ENCODE measurements at places on chromosomes 5 and 9.

DNA sequence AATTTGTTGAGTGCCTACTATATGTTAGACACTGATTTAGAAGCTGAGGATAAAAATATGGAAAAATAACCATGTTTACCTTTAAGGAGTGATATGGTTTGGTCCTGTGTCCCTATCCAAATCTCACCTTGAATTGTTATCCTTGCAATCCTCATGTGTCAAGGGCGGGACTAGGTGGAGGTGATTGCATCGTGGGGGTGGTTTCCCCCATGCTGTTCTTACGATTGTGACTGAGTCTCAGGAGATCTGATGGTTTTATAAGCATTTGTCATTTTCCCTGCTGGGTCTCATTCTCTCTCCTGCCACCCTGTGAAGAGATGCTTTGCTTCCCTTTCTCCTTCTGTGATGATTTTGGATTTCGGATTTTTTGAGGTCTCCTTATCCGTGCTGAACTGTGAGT, 876.4 kb downstream of the DTWD2 start:
- no peak for DNase-seq

- no peak for DNase-seq
Measured at GRCh38 chr9:70679845-70680244, 265.4 kb upstream of the KLF9 start.

DNA sequence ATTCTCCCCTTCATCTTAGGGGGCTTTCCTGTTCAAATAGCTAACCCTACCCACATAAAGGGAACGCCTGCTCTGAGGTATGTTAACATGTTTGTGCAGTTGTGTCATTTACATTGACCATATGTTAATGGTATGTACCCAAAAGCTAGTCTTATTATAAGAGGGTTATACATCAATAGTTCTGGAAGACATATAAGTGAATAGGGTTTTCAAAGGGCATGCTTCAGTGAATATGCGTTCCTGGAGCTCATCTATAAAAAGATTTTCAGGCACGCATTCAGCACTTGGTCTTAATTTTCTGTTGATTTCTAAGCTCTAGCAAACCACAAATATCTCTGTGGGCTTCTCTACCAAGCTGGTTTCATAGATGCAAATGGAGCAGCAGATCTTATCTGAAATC, 766.1 kb downstream of the IRX1 start:
- DNase-seq = no peak

DNA sequence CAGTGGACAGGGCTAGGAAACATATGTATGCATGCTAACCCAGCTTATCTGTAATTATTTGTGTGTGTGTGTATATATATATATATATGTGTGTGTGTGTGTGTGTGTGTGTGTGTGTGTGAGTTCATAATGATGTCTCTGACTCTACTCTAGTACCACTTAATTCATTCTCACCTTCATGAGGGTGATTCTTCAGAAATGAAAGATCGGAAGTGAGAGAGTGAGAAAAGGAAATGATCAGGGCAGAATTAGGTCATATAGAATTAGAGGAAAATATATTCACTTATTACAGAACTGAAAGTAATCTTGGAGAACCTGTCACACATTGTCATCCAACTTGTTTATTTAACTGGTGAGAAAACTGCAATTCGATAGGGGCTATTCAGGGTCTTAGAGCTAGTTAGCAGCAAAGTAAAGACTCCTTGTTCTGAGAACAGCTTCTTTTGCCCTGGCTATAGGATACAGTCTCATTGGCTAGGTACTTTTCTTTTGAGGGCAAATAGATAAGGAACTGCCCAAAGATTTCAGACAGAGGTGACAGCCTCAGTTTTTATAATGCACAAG, 58.8 kb downstream of the C9orf153 start:
- DNase-seq = no peak

GRCh38 chr5:172493906-172494305, 39.6 kb upstream of the SH3PXD2B start:
- DNase-seq = no peak

DNA sequence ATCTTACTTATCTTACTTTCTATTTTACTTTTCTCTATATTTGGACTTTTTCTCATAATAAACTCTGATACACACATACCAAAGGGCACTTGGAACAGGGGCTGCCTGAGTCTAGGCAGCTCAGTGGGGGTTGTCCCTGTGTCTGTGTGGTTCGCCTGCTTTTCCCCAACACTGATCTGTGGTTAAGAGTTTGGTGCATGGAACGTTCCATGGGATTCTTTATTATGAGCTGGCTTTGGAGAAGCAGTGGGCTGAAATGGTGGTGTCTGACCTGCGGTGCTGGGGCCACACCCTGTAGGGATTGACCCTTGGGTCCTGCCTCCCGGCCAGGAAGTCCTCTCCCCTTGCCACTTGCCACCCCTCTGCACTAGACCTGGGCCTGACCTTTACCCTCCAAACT, 47.4 kb downstream of the ANKRD33B start:
- no peak for DNase-seq

- no peak for DNase-seq
Measured at GRCh38 chr5:110851357-110851756, 112.5 kb downstream of the SLC25A46 start.

- DNase-seq = no peak
Measured at GRCh38 chr5:142421621-142422397, 97.0 kb upstream of the SPRY4 start.

DNA sequence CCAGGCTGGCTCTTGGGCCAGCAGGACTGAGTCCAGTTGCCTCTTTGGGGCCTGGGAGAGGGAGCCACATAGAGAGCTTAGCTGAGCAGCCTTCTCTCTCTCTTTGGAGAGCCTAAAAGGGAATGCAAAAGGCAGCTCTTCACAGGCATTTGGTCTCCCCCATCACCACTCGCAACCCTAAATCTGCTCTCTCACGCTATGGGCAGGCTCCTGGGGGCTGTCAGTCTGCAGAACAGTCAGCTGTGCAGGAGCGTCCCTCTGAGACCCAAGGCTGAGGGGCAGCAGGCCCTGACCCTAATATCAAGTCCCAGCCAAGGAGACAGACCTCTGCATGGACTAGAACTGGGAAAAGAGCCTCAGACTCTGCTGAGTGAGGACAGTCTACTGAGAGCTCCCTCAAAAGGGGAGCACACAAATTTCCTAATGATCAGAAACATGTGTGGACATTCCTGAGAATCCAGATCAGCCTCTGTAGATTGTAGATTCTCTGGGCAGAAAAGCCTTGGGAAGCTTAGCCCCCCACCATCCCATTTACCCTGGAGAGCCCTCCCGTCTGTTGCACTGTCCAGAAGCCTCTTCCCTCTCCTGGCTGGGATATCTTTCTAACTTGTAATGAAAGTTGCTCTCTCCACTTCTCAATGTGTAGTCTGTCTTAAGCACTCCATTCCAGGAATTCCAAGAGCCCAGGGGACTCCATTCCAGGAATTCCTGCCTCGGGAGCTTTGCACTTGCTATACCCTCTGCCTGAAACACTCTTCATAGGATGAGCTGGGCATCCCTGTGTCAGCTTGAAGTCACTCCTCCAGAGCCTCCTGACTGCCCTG, 79.4 kb downstream of the FAM114A2 start:
- DNase-seq = no peak

DNA sequence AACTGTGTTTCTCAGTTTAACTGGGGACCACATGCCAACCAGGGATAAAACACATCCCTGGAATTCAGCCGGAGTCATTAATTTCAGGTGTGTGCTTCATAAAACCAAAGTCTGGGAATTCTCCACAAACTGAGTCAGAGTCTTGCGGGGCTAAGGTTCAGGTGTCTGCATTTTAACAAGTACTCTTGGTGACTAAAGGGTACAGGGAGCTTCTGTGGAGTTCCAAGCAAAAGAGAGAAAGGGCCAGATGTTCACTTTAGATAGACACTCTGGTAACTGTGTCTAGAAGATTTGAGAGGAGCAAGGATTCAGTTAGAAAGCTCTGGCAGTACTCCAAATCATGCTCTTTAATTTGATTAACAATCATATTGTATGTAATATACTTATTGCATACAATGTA, 4.0 kb downstream of the NADK2 start:
- DNase-seq = no peak

GRCh38 chr9:33289496-33289895, 820 bp upstream of the NFX1 start:
- no peak for DNase-seq

GRCh38 chr5:80822640-80823039, 137.5 kb upstream of the RASGRF2 start:
- DNase-seq = no peak

DNA sequence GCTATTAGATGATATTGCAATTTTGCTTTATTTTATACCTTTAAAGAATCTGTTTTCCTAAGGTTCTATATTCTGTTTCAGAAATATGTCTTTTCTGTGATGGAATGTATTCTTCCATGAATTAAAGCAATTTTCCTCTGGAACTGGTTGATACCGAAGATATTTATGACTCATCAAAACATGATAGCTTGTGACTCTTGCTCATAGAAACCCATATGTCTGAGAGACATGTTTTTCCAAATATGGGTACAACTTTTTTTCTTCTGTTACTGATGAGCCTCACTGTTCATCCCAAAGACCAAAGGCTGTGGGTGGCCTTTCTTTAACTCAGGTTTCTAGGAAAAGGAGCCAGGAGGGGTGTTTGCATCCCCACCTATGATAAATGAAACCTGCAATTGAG, 126.1 kb upstream of the PAPPA start:
- no peak for DNase-seq

- no peak for DNase-seq
Measured at GRCh38 chr9:85223506-85224125, 518.1 kb downstream of the AGTPBP1 start.

GRCh38 chr5:120499876-120500563, 35.9 kb downstream of the PRR16 start:
- DNase-seq = no peak

DNA sequence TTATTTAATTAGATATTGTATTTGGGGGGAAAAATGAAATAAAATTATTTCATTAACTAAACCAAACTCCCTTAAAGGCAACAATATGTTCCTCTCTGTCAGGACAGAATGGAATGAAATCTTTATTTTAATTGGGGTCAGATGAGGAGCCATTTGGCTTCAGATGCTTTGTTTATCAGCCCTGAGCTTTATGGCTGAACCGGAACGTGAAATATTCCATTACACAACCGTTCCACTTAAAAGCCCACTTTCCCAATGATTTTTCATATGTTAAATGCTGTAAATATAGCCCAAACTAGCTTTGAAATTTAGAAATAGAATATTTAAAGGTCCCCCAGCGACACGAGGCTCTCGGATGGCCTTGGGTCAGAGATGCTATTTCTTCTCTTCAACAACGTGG, 149.5 kb downstream of the CRB2 start:
- no peak for DNase-seq

GRCh38 chr5:154697371-154697770, 57.8 kb upstream of the LARP1 start:
- no peak for DNase-seq

DNA sequence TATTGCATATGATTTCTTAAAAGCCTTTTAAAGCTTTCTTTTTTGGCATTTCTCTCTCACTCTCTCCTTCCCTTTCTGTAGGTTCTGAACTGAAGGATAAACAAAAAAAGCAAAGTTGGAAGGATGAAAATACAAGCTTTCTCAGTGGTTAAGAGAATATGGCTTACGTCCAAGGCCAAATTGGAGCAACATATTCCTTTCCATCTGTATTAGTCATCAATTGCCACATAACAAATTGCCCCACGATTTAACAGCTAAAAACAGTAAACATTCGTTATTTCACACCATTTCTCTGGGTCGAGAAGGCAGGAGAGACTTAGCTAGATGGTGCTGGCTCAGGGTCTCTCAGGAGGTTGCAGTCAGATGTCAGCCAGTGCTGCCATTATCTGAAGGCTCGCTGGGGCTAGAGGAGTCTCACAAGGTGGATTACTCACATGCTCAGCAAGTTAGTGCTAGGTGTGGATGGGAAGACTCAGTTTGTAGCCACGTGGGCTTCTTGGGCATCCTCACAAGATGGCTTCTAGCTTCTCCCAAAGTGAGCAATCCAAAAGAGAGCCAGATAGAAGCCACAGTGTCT, 2.0 kb upstream of the ROR2 start:
- no peak for DNase-seq

GRCh38 chr5:178392931-178393394, 160.4 kb upstream of the PHYKPL start:
- DNase-seq = no peak

DNA sequence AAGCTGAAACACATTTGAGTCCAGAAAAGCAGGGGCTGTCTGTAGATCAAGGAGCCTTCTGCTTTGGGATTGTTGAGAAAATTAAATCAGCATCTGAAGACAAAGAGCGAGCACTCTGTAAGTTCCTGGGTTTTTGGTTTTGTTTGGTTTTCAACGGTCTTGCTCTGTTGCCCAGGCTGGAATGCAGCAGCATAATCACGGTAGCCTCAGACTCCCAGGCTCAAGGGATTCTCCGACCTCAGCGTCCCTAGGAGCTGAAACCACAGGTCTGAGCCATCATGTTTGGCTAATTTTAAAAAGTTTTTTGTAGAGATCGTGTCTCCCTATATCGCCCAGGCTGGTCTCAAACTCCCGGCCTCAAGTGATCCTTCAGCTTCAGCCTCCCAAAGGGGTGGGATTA, 266.5 kb upstream of the ADAMTS16 start:
- no peak for DNase-seq

GRCh38 chr5:13992795-13993194, 48.3 kb upstream of the DNAH5 start:
- no peak for DNase-seq

- no peak for DNase-seq
Measured at GRCh38 chr9:108376140-108376539, 479.6 kb downstream of the ACTL7B start.

All from DMS153 (cell line).